ENCODE measurements at places on chromosomes 4 and X.

- DNase-seq, result no peak
Observed at GRCh38 chr4:45172636-45173035, 446.3 kb upstream of the GNPDA2 start.

GRCh38 chr4:77742054-77742453, 77.1 kb downstream of the CNOT6L start:
- no peak for DNase-seq

GRCh38 chrX:118219866-118220265, 103.3 kb upstream of the KLHL13 start:
- no peak for DNase-seq

- no peak for DNase-seq
Observed at GRCh38 chr4:53579826-53580225, 11.5 kb downstream of the LNX1 start.

GRCh38 chr4:151614561-151614960, 146.2 kb downstream of the GATB start:
- no peak for DNase-seq

DNA sequence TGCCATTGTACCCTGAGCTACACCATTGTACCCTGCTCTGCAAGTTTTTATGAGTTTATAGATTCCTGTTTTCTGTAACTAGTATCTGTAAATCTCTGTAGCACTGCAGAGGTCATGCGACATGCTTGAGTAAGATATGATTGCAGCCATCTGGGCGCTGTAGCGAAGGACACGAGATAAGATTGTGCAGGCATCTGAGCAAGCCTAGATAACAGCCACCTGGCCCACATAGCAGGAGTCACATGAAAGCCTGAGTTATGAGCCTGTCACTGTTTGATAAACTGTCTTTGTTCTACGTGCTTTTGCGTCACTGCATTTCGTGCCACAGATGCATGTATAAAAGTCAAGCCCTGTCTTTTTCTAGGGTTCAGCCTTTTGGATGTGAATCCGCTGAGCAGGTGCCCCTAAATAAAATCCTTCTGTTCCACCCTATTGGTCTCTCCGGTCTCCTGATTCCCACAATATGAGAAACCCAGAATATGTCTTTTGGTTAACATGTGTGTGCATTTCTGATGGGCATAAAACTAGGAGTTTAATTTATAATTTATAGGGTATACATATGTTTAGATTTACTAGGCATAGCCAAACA, 327.6 kb upstream of the MAOA start:
- DNase-seq, result no peak

- no peak for DNase-seq
Observed at GRCh38 chr4:151934766-151935165, 174.0 kb upstream of the GATB start.

GRCh38 chr4:175970072-175970471, 95.6 kb upstream of the WDR17 start:
- DNase-seq, result no peak

- DNase-seq, result no peak
Observed at GRCh38 chr4:158163941-158164767, 8.7 kb downstream of the GASK1B start.

DNA sequence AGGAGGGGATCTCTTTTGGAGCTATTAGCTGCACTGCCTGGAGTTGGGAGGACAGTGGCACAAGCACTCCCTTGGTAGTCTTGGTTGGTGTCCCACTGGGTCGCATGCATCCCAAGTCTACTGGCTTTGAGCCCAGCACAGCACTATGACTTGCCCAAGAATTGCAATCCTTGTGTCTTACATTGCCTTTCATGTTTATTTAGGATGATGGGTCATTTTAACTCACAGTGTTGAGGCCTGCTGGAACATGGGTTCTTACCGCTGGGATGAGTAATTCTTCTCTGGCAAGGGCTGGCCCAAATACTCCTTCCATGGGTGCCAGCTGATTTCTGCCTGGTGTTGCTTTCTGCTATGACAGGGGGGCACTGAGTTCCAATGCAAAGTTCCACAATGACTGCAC, 185.5 kb downstream of the TEX13C start:
- no peak for DNase-seq

DNA sequence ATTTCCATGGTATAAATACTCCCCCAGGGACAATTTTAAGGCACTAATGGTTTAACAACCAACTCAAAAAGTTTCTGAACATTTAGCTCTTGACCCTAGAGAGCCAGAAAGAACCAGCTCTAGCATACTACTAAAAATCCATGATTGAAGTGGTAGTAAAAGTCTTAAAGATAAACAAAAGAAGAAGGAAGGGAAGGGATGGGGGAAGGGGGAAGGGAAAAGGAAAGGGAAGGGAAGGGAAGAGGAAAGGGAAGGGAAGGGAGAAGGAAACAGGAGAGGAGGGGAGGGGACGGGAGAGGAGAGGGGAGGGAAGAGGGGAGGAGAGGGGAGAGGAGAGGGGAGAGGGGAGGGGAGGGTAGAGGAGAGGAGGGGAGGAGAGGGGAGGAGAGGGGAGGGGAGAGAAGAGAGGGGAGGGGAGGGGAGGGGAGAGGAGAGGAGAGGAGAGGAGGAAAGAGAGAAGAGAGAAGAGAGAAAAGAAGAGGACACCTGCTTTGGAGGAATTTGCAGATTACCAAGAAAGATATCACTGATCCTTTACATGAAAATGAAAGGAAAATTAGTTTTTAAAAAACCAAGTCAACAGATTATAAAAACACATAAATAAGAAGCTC, 26.4 kb upstream of the FAM241A start:
- DNase-seq, result no peak

DNA sequence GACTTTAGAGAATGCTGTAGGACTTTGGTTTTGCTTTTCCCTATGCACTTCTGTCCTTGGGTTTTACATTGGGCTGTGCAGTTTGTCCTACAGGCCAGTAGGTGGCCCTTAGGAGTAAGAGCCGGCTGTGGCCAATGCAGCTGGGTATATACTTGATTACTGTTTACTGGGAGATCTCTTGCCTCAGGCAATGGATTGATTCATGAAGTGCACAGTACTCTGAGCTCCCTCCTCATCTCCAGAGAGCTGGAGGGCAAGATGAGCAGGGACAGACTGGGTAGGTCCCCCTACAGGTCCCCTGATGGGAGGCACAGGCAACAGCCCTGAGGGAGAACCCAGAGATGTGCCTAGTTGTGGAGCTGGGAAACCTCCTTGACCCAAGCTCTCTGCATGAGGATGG, 103.8 kb upstream of the QRFPR start:
- DNase-seq, result no peak

All from T-helper 2 cell treated with Interferon-gamma antibody and Interleukin-4, amounts not matched to agents 5 μg/mL and 100 μg/mL, for 36 hours (primary cell).